ENCODE measurements at places on chromosomes 5 and 9.

- DNase-seq, result no peak
Measured at GRCh38 chr5:72280581-72281069, 39.4 kb downstream of the MRPS27 start.

DNA sequence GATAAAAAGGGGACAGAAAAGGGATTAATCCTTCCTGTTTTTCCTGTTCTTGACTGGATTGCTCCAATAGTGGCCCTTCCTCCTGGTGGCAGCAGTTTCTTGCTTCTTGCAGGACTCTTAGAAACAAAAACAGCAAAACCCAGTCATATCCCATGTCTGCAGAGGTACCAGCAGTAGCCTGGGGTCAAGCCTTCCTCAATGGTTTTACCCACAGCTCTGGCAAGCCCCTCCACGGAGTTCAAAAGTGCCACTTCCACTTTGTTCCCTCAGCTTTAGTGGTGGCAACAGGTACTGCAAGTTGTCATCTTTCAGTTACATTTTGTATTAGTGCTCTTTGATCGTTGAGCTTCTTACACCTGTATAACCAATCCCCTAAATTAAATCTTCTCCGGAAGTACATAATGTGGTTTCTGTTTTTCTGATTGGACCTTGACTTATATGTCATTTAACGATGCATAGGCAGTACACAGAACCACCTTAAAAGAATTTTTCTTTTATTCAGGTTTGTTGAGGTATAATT lies 8.7 kb upstream of the RANBP6 start:
- no peak for DNase-seq

DNA sequence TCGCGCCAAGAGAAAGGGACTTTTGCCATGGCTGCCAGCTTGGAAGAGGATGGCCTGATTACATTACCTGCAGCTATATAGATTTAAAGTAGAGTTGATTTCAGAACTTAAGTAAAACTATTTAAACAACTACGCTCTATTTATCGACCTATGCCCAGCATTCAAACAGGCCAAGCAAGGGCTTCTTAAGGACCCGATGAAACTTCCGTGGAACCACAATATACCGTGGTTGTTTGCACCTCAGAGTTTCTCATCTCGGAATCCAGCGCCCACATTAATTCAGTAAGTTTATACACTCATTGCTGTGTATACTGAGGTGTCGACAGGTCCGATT lies 505 bp upstream of the CDC14B start:
- DNase-seq, result no peak

GRCh38 chr5:130278136-130278535 lies 373.9 kb downstream of the CHSY3 start:
- no peak for DNase-seq

DNA sequence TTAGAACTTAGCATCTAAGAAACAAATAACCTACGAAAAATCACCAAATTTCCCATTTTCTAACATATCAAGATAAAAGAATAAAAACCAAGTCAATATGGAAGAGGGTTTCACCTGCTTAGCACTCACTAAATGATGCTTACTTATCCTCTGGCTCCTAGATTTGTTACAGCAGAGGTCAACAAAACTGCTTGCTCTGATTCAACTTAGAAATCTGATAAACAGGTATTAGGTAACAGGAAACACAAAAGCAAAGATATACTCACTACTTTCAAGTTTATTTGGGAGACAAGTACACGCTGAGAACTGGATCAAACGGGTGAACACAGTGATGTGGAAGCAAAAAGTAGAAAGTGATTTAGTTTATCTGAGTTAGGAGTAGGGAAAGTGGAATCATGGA lies 235.7 kb upstream of the TARS1 start:
- no peak for DNase-seq

DNA sequence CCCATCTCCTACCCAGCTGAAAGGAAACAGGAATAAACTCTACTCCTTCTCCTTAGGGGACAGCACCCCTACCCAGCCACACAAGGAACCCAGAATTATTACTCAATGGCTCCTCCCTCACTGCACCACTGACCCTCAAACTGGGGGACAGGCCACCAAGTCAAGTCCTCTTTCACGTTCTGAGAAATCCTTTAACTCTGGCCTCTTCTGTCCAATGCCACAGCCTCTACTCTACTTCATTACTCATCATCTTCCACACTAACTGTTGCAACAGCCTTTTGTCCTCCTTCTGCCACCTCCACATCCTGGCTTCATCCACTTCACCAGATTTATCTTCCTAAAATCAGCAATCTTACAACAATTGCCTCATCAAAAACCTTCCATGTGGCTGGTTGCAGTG lies 6.8 kb downstream of the TTC39B start:
- no peak for DNase-seq

GRCh38 chr9:87290241-87291052 lies 207.2 kb upstream of the DAPK1 start:
- DNase-seq, result no peak

DNA sequence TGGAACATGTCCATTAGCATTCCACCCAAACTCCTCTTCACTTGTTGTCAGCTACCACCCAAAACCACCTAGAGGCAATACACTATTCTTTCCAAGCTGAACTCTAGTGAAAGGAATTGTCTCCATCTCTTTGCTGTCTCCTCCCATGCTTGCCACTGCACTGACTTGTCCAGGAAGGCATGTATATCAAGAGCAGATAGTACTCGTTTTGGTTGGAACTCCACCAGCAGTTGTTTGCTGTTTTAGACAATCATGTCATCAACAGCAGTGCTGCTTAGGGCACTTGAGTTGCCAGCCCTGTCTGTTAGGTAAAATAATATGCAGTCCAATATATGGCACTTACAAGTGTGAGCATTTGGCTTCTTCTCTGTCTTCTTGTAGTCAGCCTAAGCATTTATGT lies 80.0 kb upstream of the SAP30L start:
- no peak for DNase-seq

DNA sequence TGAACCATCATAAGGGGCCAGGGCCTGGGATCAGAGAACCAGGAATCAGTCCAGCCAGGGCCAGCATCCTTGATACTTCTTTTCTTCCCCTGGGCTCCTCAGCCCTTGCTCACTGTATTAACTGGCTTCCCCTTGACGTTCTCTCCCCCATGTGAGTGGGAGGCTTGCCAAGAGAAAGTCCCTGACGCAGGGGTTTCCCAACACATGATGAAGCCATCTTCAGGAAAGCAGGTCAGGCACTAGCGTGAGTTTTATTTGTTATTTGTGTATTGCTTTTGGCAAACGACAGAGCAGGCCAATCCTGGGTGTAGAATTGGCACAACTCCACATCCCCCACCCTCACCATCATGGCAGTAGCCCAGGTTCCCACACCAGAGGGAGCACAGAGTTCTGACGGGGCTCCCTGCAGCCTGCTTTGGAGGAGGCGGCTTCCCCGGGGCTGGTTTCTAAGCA lies 165.5 kb upstream of the NFIL3 start:
- peak; percentile 55 for DNase-seq

Measured in omental fat pad (tissue), 4 donors.